ENCODE measurements at places on chromosomes 3 and 15. TPM values are rescaled to one million over a fixed set of nuclear protein-coding genes. Genes with fewer than 3 reads are reported as not detected.

Gene AADAC
- not detected for total RNA-seq

Gene CCR1
- not detected for total RNA-seq

Gene CADM2
- 0.26 TPM for total RNA-seq

Gene CCNB2
- total RNA-seq: 2.3 TPM

Gene COLQ
- under 0.01 TPM for total RNA-seq

Measured in bronchial epithelial cell (primary cell).